Vagina (tissue), 2 donors: ENCODE measurements at places on chromosomes 2 and 18. TPM values are rescaled to one million over a fixed set of nuclear protein-coding genes. Genes with fewer than 3 reads are reported as not detected.

DNA sequence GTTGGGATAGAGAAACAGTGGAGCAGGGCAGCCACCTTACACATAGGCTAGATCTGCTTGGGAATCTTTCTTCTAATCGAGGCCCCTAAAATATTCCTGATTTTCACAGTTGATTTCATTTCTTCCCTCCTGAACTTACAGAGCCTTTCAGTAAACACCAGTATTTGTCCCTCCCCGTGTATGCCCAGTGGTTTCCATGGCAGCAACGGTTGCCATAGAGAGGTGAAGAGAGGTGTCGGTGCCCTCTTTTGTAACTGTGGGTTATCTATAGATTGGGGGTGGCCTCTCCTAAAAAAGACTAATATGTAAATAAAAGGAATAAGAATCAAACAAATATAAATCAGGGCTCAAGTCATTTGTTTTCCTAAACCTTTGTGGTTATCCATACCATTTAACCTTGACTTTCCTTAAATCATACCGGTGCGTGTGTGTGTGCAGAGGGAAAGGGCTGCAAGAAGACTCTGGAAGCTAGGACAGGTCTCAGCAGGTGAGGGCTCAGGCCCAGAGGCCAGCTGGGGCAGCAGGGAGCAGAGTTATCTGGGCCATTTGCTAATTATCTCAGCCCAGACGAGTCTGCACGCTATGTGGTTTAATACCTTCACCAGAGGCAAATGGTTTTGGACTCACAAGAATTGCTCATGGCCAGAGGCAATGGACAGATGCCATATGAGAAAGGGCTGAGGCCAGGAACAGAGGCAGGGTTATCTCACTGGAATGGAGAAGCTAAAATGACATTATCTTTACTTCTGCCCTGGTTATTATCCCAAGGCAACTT lies 35.5 kb downstream of the LIPG start:
- no peaks in the 10 kb centered on the region for H3K36me3 ChIP-seq
- DNase-seq = no peak
- H3K4me3 ChIP-seq = no peak overlapping the region
- no peaks in the 10 kb centered on the region for H3K4me1 ChIP-seq

GRCh38 chr2:168643979-168644378 lies 158.5 kb upstream of the NOSTRIN start:
- H3K36me3 ChIP-seq = no peaks in the 10 kb centered on the region
- DNase-seq = no peak
- H3K27me3 ChIP-seq = no peaks in the 10 kb centered on the region
- H3K4me3 ChIP-seq = no peak overlapping the region

- DNase-seq = no peak
- no peaks in the 10 kb centered on the region for H3K4me1 ChIP-seq
- no peaks in the 10 kb centered on the region for H3K27me3 ChIP-seq
- H3K27ac ChIP-seq = no peak overlapping the region
- H3K4me3 ChIP-seq = no peak overlapping the region
- no peaks in the 10 kb centered on the region for H3K36me3 ChIP-seq
Observed at GRCh38 chr2:240284503-240285259, 144.2 kb upstream of the OTOS start.

Gene ARHGAP25
- 9.6 TPM for total RNA-seq

GRCh38 chr2:37809931-37810570 lies 115.0 kb upstream of the RMDN2 start:
- no peak overlapping the region for H3K27ac ChIP-seq
- no peaks in the 10 kb centered on the region for H3K36me3 ChIP-seq
- H3K27me3 ChIP-seq = no peaks in the 10 kb centered on the region
- H3K4me1 ChIP-seq = no peaks in the 10 kb centered on the region
- no peak for DNase-seq

- H3K36me3 ChIP-seq = no peaks in the 10 kb centered on the region
- no peak for DNase-seq
- no peak overlapping the region for H3K27ac ChIP-seq
- H3K4me3 ChIP-seq = no peak overlapping the region
Observed at GRCh38 chr2:154375579-154375931, 322.9 kb upstream of the KCNJ3 start.

GRCh38 chr18:36191711-36192110 lies 4.4 kb downstream of the MOCOS start:
- no peak overlapping the region for H3K4me3 ChIP-seq
- H3K36me3 ChIP-seq = no peaks in the 10 kb centered on the region
- H3K27ac ChIP-seq = no peak overlapping the region
- H3K27me3 ChIP-seq = no peaks in the 10 kb centered on the region

DNA sequence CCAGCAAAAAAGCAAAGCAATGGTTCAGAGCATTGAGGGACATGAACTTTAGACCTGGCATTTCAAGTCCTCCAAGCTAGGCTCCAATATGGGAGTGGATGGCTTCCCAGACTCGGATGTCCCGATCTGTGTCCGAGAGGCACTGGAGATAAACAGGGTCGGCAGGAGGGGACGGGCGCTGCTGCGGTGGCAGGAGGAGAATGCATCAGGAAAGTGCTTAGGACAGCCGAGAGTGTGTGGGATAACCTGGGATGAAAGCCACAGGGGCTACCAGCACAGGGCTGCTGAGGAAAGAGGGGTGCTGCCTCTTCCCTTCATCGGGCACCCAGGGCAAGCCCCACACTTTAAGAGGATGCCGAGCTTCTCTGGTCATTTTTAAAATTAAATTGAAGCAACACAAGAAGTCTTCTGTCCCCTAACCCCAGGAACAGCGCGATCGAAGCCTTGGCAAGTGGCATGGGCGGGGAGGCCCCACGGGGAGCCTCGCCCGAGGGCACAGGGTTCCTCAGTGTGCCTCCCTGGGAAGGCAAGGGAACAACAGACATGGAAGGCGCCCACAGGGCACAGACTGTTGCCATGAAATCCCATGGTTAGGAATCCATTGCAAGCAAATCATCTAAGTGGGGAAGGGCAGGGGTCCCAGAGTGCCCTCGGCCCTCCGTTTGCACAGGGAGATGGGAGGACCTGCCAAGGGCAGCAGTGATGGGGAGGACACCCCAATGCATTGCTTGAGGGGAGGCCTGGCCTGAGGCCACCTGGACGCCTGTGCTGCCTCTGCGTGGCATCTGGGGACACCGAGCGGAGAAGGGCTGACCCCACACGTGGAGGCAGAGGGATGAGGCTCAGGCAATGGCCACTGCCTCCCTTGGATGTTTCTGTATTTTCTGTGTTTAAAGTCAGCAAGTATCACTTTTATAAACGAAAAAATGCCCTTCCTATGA lies 78.5 kb upstream of the GPC1 start:
- no peak overlapping the region for H3K27ac ChIP-seq
- DNase-seq = no peak
- no peak overlapping the region for H3K4me3 ChIP-seq
- no peaks in the 10 kb centered on the region for H3K27me3 ChIP-seq

GRCh38 chr2:192410319-192410718 lies 215.6 kb upstream of the TMEFF2 start:
- H3K27ac ChIP-seq = no peak overlapping the region
- no peaks in the 10 kb centered on the region for H3K36me3 ChIP-seq
- DNase-seq = no peak
- H3K27me3 ChIP-seq = no peaks in the 10 kb centered on the region
- H3K4me3 ChIP-seq = no peak overlapping the region
- H3K4me1 ChIP-seq = no peaks in the 10 kb centered on the region

- H3K4me1 ChIP-seq = peaks cover 15% of the 10 kb centered on the region
- H3K4me3 ChIP-seq = no peak overlapping the region
- H3K27ac ChIP-seq = no peak overlapping the region
- no peak for DNase-seq
Observed at GRCh38 chr2:72750466-72750865, 75.4 kb downstream of the EXOC6B start.

- DNase-seq = peak; percentile 88
- no peaks in the 10 kb centered on the region for H3K27me3 ChIP-seq
Observed at GRCh38 chr2:101253013-101253702, 472 bp downstream of the CNOT11 start.

Gene DHX57
- total RNA-seq = 10.6 TPM

- no peaks in the 10 kb centered on the region for H3K36me3 ChIP-seq
- no peak for DNase-seq
- no peaks in the 10 kb centered on the region for H3K27me3 ChIP-seq
- H3K4me1 ChIP-seq = no peaks in the 10 kb centered on the region
Observed at GRCh38 chr2:75592030-75592429, 31.3 kb upstream of the EVA1A start.
